ENCODE measurements at places on chromosomes 1 and 21.

DNA sequence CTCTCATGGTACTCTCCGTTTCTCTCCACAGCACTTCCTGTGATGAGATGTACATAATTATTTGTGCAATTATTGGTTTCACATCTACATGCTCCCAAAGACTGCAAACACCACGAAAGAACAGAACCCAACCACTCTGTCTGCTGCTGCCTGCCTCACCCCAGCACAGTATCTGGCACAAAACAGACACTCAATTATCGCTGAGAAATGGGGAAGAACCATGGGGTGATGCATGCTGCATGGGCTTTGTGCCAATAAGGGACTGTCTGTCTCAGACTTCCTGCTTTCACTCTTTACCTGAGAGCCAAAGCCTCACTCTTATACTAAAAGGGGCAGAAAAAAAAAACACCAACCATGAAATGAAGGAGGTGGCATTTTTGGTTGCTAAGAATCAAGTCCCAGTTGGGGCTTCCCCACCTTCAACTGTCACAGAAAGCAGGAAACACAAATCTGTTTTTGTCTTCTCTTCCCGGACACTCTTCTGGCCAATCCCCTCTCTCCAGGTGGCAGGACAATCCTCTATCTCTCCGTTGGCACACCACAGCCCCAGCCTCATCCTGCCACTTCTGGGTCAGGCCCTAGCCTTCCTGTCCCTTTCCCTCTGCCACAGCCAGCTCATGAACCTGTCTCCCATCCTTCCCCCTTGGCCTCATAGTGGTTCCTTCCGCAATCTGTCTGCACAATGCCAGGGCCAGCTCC lies 82.0 kb downstream of the TGFBR3 start:
- DNase-seq, result peak; percentile 83

DNA sequence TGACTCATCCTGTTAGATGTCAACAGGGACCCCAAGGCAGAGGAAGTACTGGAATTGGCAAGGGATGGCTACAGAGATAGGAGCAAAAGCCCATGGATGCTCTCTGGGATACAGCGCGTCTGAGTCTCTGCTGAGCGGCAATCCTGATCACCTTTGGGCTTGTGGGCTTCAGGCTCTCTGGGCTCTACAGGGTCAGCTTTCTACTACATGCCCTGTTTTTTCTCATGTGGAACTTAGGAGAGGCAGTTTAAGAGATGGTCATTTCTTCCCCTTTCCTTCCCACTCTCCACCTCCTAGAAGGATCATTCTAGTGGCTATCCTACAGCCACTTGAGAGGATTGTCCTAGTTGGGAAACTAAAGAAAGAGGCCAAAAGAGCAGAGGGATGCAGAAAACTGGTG lies 1.3 kb downstream of the LINGO4 start:
- DNase-seq, result no peak

DNA sequence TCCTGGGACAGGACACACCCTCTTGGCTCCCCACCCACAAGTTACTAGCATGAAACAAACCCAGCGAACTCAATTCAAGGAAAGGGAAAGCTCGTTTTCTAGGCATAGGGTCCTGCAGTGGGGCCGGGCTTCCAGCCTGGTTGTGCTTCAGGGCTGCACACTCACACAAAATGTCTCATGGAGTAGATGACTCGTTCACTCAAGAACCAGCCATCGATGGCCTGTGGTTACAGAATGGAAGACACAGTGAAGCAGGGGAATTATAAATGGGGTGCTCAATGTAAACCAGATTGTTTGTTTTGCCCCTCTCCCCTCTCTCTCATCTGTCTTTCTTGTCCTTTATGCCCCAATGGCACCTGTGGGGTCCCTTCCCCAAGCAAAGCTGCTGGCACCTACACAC lies 56.0 kb upstream of the COX20 start:
- no peak for DNase-seq

- DNase-seq, result peak; percentile 82
Measured at GRCh38 chr21:45820171-45821091, 161.1 kb upstream of the COL6A1 start.

- no peak for DNase-seq
Measured at GRCh38 chr21:42661688-42662429, 8.4 kb downstream of the PDE9A start.

GRCh38 chr1:5526822-5527551 lies 465.2 kb downstream of the NPHP4 start:
- DNase-seq, result no peak

GRCh38 chr1:20164694-20165202 lies 21.1 kb upstream of the UBXN10 start:
- no peak for DNase-seq

Measured in activated naive CD4-positive, alpha-beta T cell treated with anti-CD3 and anti-CD28 coated beads, Interleukin-2, amount 50 U/mL, for 72 hours (primary cell).